ACHN (cell line): ENCODE measurements at places on chromosomes 13 and 19.

DNA sequence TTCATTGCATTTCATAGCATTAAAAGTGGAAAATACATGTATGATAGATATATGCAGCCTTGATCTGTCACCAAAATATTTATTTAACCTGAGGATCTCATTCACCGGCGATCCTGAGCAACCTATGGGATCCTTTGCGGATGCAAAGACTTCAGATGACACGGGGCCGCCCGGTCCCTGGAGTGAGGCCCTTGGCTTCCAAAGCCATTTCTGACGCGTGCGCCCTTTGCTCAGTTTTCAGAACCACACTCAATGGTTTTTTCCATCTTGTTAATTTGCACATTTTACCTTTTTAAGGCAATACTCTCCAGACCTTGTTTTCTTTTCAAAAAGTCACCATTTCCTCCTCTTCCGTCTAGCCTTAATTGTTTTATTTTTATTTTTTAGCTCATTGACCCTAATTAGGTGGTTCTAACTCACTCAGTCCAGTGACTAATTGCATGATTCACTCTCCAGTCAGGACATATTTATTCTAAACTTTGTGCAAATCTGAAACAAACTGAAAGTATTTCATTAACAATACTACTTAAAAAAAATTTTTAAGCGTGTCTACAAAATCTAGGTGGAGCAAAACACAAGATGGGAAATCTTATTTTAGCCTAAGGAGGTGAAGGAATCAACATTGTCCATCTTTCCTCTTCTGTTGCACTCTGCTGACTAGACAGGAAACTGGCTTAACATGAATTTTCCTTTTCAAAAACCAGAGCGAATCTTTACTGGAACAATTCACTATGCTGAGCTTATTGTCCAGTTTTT is 47.9 kb downstream of the COL4A1 start:
- no peak for DNase-seq

- DNase-seq = no peak
Measured at GRCh38 chr13:95614641-95615245, 29.8 kb downstream of the DZIP1 start.

DNA sequence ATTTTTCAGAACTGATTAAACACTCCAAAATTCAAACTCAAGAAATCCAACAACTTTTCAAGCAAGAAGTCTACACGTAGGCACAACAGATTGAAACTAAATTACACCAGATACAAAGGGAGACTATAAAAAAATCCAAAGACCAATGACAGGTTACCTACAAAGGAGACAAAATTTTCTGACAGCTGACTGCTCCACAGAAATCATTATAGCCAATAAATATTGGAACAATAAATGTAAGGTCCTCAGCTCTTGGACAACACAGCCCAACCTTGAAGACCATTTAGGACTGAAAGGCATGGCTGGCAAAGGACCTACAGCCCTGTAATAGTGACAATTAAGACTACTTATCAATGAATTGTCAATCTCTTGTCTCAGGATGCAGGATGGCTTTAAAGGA is 15.9 kb downstream of the ZNF350 start:
- no peak for DNase-seq

DNA sequence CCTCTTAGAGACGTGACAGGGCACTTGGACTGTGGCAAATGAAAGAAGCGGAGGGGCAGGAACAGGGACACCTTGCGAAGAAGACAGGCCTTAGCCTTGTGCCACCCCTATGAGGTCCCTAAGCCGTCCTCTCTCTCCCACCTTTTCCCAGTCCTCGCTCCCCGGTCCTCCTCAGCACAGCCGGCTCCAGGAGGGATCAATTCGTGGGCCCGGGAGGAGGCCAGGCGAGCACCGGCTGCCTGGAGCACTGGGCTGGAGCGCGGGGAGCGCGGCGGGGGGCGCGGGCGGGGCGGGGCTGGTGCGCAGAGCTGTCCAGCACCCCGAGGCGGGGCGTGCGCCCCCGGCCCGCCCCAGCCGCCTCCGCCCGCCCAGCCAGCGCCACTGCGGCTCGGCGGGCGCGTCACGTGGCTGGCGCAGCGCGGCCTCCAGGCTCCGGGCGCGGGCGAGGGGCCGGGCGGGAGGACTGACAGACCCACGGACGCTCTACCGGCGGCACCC is at the start of gene LRP3:
TSS of gene LRP3 (plus strand) at position 466 of the 498 bp plus-strand sequence. CDS start 456 bp downstream, outside the sequence.
- no peak for DNase-seq

DNA sequence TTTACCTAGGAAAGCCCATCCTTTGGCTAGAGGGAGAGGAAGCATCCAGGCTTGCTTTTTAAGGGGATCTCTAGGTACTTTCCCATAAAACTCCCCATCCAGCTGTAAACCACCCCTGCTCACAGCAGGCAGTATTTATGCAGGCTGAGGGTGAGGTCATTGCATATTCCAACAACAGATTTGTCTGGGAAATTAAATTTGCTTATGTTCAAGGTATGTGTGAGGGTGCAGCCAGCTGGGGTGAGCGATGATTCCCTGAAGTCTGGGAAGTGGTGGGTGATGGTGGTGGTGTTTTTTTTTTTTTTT is 96.3 kb upstream of the C1QTNF9B start:
- no peak for DNase-seq

DNA sequence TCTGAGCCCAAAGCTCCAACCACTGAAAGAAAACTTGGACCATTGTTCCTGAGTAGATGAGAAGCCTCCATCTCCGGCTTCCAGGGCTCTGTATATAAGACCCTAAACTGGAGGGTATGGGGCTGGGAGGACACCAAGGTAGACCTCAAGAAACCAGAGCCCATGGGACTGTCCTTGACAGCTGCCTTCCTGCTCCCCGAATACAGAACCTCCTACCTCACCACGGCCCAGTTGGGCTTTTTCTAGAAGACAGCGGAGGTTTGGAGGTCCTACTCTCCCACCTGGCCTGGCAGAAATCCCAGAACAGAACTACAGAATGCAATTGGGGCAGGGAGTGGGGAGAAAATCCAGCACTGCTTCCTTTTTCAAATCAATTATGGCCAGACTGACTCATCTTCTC is 177.3 kb upstream of the ZNF507 start:
- DNase-seq = no peak

GRCh38 chr19:39082745-39083598 is 1.2 kb upstream of the ACP7 start:
- DNase-seq = peak; percentile 2

GRCh38 chr13:85586422-85586831 is 212.8 kb downstream of the SLITRK6 start:
- DNase-seq = no peak

- no peak for DNase-seq
Measured at GRCh38 chr19:3392480-3392879, 26.1 kb downstream of the NFIC start.
